ENCODE measurements at places on chromosomes 5 and 9.
A peak's percentile ranks its signal among the peaks of the same experiment; 100 is the strongest.

- DNase-seq: peak; percentile 14
Measured at GRCh38 chr9:99181621-99182020, 40.1 kb downstream of the ALG2 start.

- no peak for DNase-seq
Measured at GRCh38 chr9:1462626-1463308, 412.6 kb downstream of the DMRT2 start.

GRCh38 chr9:88660611-88661010 lies 125.6 kb downstream of the NXNL2 start:
- DNase-seq: peak; percentile 61

- peak; percentile 87 for DNase-seq
Measured at GRCh38 chr5:83095957-83096539, 18.7 kb downstream of the XRCC4 start.

DNA sequence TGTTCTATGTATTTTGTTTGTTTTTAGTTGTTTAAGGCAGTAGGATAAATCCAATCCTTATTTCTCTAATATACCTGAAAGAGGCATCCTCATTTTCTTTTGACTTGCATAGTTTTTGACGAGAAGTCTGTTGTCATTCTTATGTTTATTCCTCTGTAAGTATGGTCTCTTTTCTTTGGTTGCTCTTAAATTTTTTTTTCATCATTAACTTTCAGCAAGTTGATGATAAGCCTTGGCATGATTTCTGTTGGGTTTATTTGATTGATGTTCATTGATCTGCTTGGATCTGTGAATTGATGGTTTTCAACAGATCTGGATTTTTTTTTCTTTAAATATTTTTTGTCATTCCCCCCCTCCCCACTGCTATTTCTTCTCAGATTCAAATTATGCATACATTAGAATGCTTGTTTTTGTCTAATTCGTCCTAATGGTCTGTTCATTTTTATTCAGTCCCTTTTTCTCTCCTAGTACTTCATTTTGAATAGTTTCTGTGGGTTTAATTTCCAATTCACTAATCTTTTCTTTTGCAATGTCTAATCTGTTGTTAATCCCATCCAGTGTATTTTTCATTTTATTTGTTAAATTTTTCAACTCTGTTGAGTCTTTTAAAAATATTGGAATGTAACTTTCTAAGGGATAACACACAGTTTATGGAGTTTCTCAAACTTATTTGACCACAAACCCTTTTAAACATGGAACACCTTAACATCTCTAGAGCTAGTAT lies 495.9 kb downstream of the CSNK1G3 start:
- DNase-seq: peak; percentile 23

All from fibroblast of mammary gland (primary cell).